NCI-H460 (cell line): ENCODE measurements at places on chromosomes 1 and 21. TPM values are rescaled to one million over a fixed set of nuclear protein-coding genes. Genes with fewer than 3 reads are reported as not detected.

The FAF1 gene
- total RNA-seq: 58.6 and 65.7 TPM in 2 replicates

The ZZZ3 gene
- total RNA-seq: 50.2 and 51.7 TPM in 2 replicates

DNA sequence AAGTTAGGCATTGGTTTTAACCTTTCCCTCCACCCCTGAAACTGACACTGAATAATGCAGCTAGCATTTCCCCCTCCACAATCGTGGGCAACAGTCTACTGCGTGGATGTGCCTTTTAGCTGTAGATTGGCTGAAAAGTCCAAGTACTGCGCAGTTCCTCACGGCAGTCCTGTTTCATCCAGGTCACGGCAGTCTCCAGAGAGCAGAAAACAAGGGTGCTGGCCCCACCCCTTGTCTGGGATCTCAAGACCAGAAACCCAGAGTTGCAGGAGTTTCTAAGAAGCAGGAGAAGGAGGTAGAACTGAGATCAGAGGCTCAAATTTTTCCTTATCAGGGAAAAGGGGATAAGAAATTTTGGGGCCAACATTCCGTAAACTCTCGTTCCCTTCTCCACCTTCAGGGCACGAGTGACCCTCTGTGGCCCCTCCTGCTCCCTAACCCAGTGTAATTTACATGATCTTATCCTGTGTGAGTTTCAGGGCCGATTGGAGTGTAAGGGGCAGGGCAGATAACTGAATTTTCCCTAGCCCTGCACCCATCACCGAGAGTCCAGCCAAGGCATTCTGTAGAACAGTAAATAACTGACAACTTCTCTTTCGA is 25.9 kb upstream of the PLA2G2C start:
- no peak for DNase-seq

GRCh38 chr1:230140221-230141020 is 73.4 kb downstream of the GALNT2 start:
- DNase-seq: no peak

The TCHH gene
- 0.02 and 0.03 TPM in 2 replicates for total RNA-seq

The RNU1-3 gene
- total RNA-seq: under 0.01 TPM in 2 replicates

DNA sequence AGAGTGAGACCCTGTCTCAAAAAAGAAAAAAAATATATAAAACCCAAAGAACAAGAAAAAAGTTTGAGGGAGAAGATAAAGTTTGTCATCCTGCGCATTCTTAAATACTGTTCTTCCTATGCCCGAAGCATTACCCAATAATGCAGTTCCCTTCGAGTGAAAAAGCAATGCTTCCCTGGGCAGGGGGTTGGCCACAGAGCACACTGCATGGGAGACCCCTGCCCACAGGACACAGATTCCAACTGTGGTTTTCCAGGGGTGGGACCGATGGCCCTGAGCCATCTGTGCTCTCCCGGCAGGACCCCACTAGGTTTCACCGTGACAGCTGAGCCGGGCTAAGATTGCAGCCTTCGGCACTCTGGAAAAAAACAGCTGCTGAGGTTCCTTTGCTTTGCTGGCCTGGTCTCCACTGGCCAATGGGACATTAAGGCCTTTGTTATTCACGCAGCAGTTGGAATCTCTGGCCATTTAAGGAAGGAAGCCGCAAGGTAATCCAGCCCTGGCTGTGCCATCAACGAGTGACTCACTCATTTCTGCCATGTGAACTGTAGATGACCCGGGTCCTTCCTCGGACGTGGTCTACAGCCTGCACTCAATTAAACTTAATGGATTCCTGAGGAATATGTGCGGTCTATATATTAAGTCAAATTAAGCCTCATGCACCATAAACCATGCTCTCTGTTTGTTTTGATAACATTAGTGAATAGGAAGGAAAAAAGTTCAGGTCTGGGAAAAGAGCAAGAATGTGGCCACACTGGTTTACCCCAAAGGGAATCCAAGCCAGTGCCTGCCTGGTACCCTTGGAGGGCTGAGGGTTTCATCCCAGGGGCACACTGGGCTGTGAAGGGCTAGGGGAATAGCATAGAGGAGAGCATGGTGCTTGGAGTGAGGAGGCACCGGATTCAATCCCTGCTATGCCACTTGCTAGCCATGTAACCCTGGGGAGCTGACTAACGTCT is 163.2 kb downstream of the ZBTB18 start:
- no peak for DNase-seq

The PPIAL4G gene
- not detected in 2 replicates for total RNA-seq

- DNase-seq: no peak
These were observed 3.3 kb downstream of the PLK3 start for GRCh38 chr1:44803312-44804095.

The AADACL4 gene
- total RNA-seq: not detected in 2 replicates

GRCh38 chr1:76274302-76274701 is 199.8 kb downstream of the ST6GALNAC3 start:
- DNase-seq: no peak

- DNase-seq: no peak
These were observed 124.2 kb upstream of the IFFO2 start for GRCh38 chr1:19080721-19081120.

DNA sequence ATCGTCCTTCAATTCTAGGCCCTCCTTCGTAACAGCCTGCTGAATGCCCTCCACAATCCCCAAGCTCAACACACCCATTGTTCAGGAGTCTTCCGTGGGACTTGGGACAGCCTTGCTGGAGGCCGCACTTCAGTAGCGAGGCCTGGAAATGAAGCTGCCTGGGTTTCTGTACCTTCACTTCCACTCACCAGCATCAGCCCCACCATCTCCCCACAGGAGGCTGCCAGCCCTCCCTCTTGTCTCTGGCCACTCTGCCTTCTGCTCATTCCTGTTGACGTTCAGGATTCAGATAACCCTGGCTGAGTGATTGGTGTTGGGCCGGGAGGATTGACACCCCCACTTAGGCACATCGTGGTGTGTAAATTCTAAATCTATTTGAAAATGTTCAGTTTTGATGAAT is 23.4 kb upstream of the CSF1 start:
- DNase-seq: no peak

The LMOD1 gene
- not detected in 2 replicates for total RNA-seq

The CLK2 gene
- 37.3 and 48.3 TPM in 2 replicates for total RNA-seq

The FAM110D gene
- not detected in 2 replicates for total RNA-seq

DNA sequence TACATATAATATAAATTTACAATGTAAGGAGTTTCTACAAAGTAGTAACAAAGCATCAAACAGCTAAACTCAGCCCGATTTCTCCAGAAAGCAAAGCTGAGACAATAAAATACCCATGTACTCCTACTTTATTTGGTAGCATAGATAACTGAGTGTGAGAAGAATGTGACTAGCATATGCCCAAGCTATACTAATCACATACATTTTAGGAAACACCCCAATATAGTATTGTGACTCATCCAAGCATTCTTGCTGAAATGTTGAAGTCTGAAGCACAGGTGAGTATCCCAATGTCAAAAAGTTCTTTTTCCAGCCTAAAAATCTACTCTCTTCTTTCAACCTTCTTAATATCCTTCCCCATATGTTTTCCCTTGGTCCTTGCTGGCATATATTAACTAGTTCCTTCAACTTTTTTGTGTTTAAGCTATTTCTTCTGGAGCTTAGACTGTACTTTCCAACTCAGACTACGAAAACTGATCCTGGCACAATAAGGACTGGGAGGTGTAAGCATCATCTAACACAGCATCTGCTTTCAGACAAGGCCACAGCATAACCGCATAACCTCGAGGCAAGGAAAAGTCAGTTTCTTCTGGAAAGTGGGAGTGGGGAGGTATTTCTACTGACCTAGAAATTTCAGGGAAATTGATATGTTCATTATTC is 163.0 kb upstream of the RNPC3 start:
- no peak for DNase-seq

DNA sequence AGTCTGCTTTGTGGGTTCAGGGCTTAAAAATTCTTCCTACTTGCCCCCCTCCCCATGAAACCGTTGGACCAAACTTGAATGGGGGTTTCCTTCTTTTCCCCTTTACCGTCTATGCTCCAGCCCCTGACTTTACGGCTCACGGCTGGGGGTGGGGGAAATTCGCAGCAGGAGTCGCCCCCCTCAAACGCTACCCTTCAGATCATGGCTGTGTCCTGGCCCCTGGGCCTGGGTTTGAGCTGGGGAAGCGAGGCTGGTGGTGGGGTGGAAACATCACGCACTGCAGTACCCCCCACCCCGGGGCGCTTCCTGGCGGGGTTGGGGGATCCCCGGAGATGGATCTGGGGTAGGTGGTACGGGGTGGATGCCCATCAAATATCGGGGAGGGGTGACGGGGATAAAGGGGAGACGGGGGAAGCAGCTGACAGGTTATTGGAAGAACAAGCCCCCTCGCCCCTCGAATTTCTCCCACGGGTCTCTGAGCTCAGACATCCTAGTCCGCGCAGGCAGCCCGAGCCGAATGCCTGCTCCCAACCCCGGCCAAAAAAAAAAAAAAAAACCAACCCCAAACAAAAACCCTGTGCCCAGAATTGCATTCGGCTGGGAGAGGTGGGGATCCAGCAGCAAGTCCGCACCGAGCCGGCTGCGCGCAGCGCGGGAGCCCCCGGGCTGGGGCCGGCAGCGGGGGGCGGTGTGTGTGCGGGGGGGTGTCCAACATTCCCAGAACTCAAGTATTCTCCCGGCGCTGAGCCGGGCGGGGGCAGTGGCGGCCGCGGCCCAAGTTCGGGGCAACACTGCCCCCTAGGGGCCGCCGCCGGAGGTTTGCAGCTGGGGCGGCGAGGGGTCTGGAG is 59.0 kb upstream of the ACOT11 start:
- DNase-seq: peak; percentile 51

DNA sequence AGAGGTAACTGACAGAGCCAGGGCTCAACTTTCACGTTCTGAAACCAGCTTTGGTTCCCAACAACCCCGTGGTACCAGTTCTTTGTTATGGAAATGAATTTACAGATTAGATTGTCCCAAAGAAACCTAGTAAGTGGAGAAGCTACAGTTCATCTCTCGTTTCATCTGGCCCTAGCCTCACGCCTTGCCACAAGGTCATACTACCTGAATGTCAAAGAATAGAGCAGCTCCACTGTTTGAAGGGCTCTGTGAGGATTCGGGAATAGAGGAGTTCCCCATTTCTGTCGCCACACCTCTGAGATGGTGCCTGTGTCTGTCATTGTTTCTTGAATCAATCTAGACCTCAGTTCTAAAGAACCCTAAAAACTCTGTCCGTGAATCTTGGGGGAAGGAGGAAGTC is 15.0 kb upstream of the CDC42 start:
- DNase-seq: no peak

The NCAM2 gene
- total RNA-seq: 14.0 and 16.7 TPM in 2 replicates

The GJC2 gene
- 0.52 and 0.72 TPM in 2 replicates for total RNA-seq

- DNase-seq: peak; percentile 97
These were observed 21.9 kb upstream of the TRIM67 start for GRCh38 chr1:231139659-231140654.

DNA sequence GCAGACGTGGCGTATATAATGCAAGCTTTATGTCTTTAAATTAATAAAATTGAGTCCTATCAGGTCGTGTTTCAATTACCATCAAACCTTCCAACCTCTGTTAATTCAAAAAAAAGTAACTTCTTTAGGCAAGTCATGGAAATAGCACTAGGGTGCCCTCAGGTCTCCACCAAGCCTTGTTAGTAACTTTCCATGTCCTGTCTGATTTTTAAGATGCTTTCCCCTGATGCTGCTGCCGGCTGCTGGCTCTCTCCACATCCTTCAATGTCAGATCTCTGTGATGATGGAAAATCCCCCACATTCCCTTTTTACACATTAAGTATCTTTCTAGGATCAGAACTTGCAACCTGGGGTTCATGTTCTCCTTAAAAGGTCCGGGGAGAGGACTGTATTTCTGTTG is 3.0 kb downstream of the ERG start:
- no peak for DNase-seq

DNA sequence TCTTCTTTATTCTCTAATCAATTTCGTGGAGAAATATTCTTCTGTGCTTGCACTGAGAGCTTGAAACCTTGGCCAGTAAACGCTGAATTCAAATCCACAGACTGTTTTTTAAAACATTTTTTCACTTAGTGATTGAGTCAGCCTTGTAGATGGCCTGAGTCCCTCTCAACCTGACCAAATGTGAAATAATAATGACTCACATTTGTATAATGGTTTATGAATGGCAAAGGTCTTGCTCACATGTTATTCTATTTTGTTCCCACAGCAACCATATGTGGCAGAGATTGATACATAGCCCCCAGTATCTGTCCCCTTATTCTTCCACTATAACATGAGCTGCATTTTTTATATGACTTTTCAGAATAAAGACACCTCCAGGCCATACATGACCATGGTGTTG is 47.8 kb upstream of the CCDC190 start:
- DNase-seq: no peak

The VHLL gene
- total RNA-seq: not detected in 2 replicates

DNA sequence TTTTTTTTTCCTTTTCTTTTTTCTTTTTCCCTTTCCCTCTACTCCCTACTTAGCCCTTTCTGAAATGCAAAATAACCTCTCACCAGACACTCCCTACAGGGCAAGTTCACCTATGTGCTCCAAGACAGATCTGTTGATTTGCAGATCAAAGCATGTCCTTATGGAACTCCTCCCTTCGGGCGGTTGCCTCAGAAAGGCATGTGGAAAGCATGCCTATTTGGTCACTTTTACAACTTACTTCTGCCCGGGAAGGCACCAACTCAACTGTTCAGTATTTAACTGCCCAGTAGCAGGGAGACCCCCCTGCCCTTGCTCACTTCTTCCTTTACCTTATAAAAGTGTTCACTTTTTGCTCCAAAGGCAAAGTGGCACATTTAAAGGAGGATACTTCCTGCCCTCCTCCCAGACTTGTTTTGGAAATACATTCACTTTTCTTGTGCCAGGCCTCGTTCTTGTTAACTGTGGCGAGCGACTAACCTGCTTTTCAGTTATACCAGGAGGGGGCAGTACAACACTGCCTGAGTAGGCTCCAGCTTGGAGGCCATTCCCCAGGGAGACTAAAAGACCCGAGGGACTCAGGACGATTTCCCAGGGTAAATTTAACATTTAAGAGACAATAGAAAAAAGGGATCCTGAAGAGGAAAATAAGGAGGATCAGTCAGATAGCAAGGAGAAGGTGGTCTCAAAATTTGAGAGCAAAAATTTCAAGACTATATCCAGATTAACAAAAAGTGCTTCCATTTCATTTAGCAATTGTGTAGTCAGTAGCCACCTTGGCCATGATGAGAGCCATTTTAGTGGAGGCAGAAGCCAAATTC is 12.3 kb upstream of the SLAMF7 start:
- peak; percentile 78 for DNase-seq

GRCh38 chr1:86052948-86053698 is 103.4 kb downstream of the COL24A1 start:
- no peak for DNase-seq

GRCh38 chr1:59805554-59805953 is 9.2 kb upstream of the HOOK1 start:
- no peak for DNase-seq

DNA sequence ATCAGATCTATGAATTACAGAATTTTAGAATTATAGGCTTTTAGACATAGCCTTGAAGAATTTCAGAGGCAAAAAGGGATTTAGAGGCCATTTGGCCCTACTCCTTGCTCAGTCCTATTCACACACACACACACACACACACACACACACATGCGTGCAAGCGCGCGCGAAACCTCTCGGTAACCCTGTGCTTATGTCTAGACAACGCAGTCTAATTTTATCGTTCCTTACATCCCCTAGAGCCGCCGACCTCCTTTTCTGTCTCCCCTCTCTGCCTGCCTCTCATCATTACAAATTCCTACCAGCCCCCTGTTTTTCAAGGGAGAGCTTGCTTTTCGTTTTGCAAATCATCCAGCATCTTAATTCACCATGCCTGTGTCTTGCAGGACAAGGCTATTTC is 252.1 kb downstream of the FOXD2 start:
- DNase-seq: no peak
